ENCODE measurements at places on chromosomes 1 and 21.

DNA sequence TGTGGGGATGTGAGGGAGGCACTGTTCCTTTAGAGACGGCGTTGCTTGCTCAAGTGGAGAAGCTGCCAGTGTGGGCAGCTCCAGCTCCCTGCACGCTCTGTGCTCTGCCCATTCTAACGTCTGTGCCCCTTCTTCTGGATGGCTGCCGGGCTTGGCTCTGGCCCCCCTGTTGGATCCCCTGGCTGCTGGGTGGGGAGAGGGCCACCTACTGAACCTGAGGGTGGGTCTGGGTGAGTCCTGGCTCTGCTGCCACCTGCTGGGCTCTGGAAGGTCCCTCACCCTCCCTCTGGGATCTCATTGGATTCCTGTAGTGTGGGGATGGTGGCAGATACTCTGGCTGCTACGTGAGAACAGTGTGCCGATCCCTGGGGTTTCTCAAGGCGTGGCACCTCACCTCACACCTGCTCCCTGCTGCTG lies 5.0 kb downstream of the PFKL start:
- DNase-seq, result peak; percentile 61

DNA sequence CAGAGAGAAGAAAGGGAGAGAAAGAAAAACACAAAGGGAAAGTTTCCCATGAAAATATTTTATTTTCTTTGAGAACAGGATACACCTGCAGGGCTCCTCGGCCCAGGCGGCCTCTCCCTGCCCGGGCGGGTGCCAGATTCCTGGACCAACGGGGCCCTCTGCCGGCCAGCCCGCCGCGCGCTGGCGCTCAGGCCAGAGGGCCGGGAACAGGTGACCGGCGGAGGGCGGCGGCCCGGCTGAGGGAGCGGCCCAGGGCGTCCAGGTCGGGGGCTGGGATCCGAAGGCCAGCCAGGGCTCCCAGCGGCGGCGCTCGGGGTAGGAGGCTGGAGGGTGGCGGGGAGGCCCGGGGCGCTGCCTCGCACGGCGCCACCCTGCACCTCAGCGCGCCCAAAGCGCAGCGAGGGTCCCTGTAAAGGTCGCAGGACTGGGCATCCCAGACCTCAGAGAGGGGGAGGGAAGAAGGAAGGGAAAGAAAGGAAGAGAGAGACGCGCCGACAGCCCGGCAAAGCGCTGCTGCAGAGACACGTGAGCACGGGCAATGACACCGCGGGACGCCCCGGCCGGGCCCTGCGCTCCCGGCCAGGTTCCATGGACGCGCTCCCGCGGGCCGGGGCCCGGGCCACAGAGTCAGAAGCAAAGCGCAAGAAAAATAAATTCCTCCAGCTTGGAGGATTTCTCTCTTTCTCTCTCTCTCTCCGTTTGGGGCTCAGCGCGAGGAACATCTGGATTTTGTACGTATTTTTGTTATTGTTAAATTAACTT lies 927 bp downstream of the WNT9A start:
- peak; percentile 41 for DNase-seq

GRCh38 chr1:231284441-231284840 lies 43.4 kb downstream of the GNPAT start:
- DNase-seq, result no peak

- no peak for DNase-seq
These were observed 437.5 kb downstream of the SMYD3 start for GRCh38 chr1:246069581-246069980.

DNA sequence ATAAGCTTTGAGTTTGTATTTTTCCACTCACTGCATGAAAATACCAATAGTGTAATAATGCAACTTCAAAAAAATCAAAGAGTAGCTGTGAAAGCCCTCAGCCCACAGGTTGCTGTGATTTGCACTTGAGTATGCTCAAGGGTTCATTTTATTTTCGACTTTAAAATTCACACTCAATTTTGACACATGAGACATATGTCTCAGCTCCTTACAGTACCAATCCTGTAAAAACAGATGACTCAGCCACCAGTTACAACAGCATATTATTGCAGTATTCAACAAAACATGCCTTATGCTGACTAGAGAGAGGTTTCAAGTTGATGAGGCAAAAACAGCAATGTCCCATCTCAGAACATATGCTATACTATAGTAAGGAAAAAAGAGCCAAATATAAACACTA lies 66.1 kb downstream of the CYYR1 start:
- DNase-seq, result no peak

GRCh38 chr1:160748181-160748877 lies 9.3 kb downstream of the SLAMF7 start:
- DNase-seq, result no peak

GRCh38 chr1:3215198-3216014 lies 146.4 kb downstream of the PRDM16 start:
- no peak for DNase-seq

- no peak for DNase-seq
These were observed 11.2 kb upstream of the ACBD6 start for GRCh38 chr1:180513531-180513930.

DNA sequence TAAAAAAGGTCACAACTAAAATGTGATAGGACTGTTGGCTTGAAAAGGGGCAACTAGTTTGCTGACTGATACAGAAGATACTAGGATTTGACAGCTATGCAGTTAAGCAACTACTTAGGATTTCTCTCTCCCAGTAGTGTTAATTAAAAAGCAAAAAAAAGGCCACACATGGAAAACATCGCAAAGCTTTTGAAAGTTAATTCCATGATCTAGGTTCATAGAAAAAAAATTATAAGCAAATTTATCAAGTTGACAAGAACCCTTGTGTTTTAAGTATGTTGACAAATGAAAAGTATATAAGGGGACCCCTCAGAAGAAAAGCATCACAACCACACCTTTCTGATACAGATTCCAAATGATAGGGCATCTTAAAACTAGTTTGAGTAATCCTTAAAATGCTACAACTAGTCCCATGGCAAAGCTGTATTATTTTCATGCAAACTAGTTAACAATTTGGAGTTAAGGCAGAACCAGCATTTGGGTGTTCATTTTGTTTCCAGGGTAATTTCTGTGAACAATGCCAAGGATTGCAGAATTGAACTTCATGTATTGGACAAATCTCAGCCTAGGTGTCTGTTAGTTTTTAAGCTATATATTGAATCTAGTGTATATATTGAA lies 4.1 kb downstream of the PNRC2 start:
- DNase-seq, result no peak

- no peak for DNase-seq
These were observed 15.1 kb downstream of the RNF223 start for GRCh38 chr1:1058921-1059493.

DNA sequence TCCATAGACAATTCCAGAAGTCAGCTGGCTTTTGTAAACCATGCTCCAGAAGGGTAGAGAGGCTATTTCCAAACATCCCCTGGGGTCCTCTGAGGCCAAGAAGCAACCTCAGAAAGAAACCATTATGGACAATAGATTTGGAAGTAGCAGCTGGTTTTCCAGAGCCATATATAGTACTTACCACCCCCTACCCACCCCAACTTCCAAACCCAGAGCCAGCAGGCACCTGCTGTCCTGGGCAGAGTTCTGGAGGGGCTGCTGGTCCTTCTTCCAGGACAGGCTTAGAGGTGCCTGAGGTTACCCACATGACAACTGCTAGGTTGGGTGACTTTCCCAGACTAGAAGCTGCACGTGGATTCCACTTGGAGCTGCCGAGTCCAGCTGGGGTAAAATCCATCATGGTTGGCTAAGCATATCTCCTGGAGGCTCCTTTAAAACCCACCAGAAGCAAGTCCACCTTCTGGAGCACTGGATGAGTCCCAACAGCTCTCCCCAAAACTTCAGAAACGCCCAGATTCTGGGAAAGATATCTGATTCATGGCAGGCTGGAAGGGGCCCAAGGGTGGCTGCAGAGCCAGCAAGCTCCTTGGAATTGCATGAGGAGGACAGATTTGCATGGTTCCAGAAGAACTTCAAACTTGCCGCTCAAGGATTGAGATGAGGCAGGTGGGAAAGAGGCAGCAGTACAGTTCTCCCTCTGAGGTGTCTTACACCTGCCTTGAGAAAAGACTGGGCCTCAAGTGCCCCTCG lies 5.8 kb downstream of the MYCL start:
- DNase-seq, result no peak

DNA sequence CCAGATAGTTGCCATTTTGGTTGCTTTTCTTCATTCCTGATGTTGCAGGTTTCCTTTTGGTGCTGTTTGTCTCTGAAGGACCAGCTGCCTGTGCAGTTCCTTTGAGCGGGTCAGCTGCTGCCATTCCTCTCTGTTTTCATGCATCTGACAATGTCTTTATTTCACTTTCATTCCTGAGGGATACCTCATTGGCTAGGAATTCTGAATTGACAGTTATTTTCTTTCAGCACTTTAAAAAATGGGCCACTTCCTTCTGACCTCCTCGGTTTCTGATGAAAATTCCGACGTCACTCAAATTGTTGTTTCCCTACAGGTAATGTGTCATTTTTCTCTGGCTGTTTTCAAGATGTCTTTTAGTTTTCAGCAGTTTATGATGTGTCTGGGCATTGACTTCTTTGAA lies 24.8 kb downstream of the CCSAP start:
- no peak for DNase-seq

GRCh38 chr1:224503161-224504118 lies 68.8 kb upstream of the WDR26 start:
- DNase-seq, result peak; percentile 67

GRCh38 chr1:63032171-63032570 lies 248.2 kb downstream of the ATG4C start:
- DNase-seq, result no peak

- DNase-seq, result peak; percentile 59
These were observed 37.4 kb downstream of the RASSF5 start for GRCh38 chr1:206544562-206545257.

GRCh38 chr1:246295340-246295739 lies 211.7 kb downstream of the SMYD3 start:
- no peak for DNase-seq

Data from SK-N-DZ (cell line).